ENCODE measurements at places on chromosomes 7 and 10.

- no peak for DNase-seq
Measured at GRCh38 chr7:151150388-151150787, 17.1 kb downstream of the GBX1 start.

GRCh38 chr10:3398825-3399646 lies 226.5 kb upstream of the PITRM1 start:
- DNase-seq: no peak

DNA sequence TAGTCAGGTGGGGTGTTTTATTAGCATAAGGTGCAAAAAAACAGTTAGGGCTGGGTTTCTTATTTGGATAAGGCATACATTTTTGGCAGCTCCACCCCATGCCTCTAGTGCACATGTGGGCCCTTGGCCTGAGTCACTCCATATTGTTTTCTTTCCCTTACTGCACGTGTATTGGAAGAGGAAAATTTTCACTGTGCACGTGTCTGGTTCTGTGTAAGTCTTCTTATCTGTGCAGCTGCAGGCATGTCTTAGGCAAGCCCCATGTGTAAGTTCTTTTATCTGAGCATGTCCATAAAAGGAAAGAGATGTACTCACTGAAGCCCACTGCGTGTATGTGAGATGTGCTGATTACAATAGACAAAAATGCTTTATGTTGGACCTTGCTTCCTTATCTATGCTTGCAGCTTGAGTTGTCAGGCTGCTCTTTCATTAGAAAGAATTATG lies 540.3 kb upstream of the IGFBP3 start:
- peak; percentile 56 for DNase-seq

DNA sequence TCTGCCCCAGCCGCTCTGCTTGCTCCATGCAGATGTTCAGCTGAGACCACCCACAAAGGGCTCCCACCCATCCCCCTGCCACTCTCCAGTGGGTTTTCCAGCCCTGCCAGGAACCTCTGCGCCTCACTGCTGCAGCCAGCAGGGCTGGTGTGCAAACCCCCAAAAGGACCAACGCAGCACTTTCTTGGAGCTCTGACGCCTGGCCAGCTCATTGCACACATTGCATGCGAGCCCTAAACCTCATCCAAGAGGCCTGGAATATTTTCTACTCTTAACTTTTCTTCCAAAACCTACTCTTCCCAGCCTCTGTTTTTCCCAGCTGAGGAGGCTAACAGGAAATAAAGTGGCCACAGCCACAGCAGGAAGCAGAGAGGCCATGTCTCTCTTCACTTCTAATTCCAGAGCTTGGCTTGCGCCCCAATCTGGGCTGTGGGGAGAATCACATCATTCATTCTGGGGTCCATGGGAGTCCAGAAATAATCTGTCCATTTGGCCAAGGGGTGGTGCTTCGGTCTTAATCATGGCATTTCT lies 4.6 kb upstream of the FAM170B start:
- DNase-seq: no peak

GRCh38 chr10:126584836-126585235 lies 85.7 kb downstream of the C10orf90 start:
- no peak for DNase-seq

GRCh38 chr7:145398758-145399157 lies 562.9 kb upstream of the TPK1 start:
- peak; percentile 61 for DNase-seq

DNA sequence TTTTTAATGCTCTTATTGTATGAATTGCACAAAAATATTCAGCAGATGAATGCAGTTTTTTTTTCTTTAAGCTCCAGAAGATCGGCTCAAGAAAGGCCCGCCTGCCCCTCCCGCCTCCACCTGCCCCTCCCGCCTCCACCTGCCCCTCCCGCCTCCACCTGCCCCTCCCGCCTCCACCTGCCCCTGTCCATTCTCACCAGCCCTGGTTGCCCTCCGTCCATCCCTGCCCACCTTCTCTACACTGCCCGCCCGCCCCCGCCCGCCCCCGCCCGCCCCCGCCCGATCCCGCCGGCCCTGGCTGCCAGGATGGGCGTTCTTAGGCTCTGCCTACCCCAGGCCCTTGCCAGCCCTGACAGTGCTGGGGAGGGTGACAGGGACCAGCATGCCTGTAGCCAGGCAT lies 67.4 kb downstream of the GLRX3 start:
- DNase-seq: no peak

DNA sequence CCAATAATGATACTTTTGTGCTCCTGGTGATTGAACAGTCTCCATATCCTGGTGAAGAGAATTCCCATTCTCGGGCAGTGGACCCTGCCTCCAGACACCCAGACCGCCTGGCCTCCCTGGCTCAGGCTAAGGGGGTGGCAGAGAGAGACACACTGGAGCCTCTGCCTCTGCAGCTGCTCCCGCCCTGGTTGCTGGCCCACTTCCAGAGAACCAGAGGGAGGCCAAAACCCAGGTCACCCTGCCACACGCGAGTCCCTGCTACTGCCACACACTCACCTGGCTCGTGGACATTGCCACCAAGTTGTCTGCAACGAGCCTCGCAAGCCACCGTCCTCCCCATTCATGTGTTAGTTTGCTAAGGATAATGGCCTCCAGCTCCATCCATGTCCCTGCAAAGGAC lies 221.8 kb downstream of the HPSE2 start:
- no peak for DNase-seq

DNA sequence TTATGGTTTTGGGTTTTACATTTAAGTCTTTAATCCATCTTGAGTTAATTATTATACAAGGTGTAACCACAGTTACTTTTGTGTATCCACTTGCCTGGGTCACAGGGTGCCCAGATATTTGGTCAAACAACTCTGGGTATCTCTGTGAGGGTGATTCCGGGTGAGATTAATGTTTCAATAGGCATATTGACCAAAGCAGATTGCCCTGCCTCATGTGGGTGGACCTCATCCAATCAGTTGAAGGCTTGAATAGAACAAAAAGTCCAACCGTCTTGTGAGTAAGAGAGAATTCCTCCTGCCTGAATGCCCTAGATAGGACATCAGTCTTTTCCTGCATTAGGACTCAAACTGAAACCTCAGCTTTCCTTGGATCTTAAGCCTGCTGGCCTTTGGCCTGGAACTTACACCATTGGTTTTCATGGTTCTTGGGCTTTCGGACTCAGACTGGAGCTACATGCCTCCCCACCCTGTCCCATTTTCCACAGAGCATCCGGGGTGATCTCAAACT lies 68.9 kb upstream of the ST8SIA6 start:
- DNase-seq: no peak

DNA sequence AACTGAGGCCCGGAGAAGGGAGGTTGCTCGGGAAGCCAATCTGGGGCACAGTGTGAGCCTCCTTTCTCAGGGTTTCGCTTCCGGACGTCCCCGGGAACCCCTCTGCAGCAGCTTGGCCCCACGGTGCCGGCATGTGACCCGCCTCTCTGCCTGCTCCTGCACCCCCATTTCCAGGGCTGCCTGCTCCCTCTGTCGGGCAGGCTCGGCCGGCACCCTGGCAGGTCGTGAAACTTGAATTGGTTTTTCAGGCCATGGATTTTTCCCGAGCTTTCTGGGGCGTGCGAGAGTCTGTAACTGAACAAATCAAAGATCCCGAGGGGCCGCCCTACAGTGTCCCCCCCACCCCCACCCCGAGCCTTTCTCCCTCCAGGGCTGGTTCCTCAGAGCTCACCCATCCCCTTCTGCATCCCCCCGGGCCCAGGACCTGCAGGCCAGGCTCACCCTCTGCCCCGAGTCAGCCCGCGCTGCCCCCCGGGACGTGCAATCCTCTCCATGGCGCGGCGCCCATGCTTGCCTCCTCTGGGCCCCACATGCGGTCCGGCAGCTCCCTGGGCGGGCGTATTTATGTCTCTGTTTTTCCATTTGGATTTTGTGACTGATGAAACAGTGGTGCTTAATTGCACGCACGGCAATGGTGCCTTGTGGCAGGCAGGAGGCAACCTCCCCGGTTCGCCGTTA lies 58.1 kb downstream of the UNCX start:
- DNase-seq: no peak

DNA sequence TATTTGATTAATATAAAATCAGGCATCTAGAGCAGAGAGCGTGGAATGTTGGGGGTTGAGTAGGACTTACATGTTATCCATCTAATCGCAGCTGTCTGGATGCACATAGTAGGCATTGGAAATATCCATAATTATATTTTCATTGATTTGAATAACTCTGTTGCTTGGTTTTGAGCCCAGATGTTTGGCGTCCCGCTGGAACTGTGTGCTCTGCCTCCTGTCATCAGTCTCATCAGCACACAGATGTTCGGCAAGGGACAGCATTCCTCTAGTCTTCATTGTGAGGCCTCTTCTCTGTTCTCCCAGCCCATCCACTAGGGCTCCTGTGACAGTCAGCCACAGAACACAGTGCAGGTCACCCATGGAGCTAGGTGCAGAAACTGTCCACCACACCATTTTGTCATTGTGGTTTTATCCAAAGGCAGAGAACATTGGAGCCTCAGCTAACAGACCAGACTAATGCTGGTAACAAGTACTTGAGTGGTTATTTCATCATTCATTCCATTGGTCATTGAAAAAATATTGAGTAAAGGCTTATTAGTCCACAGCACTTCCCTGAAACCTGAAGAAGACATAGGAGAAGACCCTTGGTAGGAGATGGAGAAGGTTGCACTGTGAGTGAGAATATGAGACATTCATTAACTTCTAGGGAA lies 927.4 kb downstream of the LRMDA start:
- DNase-seq: no peak

DNA sequence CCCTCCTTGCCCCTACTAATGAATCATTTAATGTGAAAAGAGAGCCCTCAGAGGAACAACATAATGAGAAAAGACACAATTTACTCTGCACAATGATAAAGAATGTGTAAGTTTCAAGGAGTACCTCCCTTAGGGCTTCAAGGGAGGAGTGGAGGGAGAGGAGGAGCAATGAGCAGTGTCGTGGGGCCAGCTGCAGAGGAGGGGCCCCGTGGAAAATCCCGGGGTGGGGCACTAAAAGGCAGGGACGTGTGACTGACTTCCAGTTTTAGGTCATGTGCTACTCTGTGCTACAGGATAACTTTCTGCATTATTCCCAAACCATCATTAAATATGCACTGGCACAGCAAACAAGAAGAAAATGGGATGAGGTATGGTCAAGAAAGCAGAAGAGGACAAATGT lies 108.1 kb downstream of the ANLN start:
- DNase-seq: no peak

- DNase-seq: no peak
Measured at GRCh38 chr7:110994028-110994967, 96.6 kb upstream of the LRRN3 start.

GRCh38 chr10:90007226-90007625 lies 305.8 kb downstream of the KIF20B start:
- DNase-seq: no peak

GRCh38 chr7:40909346-40909980 lies 774.7 kb downstream of the SUGCT start:
- no peak for DNase-seq

DNA sequence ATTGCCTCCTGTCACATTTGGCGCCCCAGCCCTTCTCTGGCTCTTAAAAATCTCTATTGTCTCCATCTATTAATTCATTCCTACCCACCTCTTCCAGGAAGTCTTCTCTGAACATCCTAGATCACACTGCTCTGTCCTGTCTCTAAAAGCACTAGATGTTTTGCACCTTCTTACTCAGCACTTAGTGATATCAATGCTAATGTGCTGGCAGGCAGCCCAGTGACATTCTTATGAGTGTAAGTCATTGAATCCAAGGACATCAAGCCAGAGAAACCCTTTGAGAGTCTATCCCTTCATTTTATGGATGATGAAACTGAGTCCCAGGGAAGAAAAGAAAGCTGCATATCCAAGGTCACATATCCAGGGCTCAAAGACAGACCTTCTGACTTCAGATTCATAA lies 48.3 kb upstream of the PAX2 start:
- peak; percentile 63 for DNase-seq

- DNase-seq: peak; percentile 68
Measured at GRCh38 chr10:110765513-110766319, 106.0 kb upstream of the PDCD4 start.

- peak; percentile 84 for DNase-seq
Measured at GRCh38 chr10:31146491-31147209, 115.0 kb upstream of the ZNF438 start.

GRCh38 chr10:22764639-22765038 lies 50.3 kb upstream of the PIP4K2A start:
- no peak for DNase-seq

- DNase-seq: peak; percentile 71
Measured at GRCh38 chr7:120550494-120551048, 277.6 kb downstream of the KCND2 start.

DNA sequence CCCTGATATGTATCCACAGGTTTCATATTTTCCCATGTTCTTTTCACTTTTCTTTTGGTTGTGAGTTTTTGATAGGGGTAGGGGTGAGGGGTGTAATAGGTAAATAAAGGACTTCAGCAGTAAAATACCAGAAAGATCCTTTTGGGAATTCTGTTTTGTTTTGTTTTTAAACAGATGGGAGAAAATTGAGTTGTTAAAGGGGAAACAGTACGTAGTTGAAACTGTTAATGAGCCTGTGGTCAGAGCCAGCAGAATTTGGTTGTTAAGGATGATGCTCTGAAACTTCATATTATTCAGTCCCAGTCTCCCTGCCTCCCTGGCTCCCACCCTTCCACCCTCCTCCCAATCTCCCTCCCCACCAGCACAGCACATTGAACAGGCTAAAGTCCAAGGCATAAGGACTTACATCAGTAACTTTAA lies 195.9 kb downstream of the CREB5 start:
- DNase-seq: no peak

DNA sequence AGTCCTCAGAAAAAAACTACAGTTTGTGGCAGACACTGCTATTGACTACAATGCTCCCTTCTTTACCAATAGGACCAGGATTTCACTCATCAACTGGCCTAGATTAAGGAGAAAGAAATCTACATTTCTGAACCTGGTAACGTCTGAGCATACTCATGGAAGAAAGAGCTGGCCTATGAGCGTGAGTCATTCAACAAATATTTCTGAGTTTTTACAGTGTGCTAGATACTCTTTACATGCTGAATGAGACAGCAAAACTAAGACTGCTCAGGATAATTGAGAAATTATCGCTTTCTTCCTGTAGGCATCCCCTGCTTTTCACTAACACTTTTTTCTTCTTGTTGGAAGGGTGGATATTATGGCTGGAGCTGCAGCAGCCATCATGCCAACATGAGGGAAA lies 609.7 kb downstream of the TNS3 start:
- peak; percentile 89 for DNase-seq

Data from choroid plexus epithelial cell (primary cell).